Immature natural killer cell (primary cell): ENCODE measurements at places on chromosomes 16 and 17. TPM values are rescaled to one million over a fixed set of nuclear protein-coding genes. Genes with fewer than 3 reads are reported as not detected.
A peak's percentile ranks its signal among the peaks of the same experiment; 100 is the strongest.

DNA sequence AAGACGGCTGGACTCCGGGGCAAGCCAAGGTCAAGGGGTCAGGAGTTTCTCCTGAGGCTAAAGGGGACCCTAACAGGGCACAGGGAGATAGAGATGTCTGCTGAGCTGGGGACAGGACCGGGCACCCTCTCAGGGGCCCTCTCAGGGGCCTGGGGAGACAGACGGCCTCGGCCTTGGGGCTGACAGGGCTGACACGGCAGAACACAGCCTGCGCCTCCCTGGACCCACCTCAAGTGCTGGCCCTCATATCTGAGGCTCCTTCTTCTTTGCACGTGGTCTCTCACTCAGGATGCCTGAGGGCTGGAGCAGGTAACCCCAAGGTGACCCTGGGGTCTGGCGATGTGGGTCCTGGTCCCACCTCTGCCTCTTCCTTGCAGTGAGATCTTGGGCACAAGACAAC, 186.9 kb upstream of the TNRC6C start:
- no peak for DNase-seq

- DNase-seq = no peak
Observed at GRCh38 chr16:31074814-31075183, 577 bp downstream of the ZNF646 start.

The KCNH6 gene
- not detected for polyA plus RNA-seq

The CHRNE gene
- 2.7 TPM for polyA plus RNA-seq

- no peak for DNase-seq
Observed at GRCh38 chr16:14539156-14539555, 90.9 kb downstream of the PARN start.

The MYO15A gene
- not detected for polyA plus RNA-seq

The TRIM72 gene
- polyA plus RNA-seq = not detected

The CDR2 gene
- polyA plus RNA-seq = 11.3 TPM

DNA sequence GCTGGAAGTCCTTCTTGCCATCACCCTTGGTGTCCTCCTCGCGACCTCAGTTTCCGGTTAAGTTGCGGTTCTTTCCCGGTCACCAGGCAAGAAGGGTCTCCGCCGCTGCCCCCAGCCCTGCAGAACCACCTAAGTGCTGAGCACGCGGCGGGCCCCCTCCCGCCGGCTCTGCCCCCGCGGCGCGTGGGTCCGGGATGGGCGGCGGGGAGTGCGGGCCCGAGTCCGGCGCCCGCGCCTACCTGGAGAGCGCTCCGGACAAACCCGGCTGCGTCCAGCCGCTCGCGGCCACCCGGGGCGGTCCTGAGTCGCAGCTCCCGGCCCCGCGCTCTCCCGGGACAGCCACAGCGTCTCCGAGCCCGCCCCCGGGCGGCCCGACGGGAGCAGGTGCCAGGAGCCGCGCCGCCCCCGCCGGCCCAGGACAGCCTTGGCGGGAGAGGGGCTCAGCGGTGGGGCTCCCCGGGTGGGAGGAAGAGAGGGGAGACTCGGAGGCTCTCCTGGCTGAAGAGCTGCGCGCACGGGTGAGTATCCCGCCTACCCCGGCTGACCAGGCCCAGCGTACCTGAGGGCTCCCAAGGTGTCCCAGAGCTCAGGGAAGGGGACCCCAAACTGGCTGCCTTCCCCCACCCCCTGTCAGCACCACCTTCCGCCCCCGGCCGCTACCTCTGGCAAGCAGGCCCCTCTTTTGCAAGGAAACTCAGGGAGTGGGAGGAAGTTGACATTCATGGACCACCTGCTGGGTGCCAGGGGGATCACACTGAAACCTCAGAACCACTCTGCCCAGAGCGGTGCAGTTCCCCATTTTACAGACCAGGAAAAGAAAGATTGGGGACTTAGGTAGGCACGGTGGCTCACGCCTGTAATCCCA, 22.2 kb upstream of the C17orf113 start:
- no peak for DNase-seq

DNA sequence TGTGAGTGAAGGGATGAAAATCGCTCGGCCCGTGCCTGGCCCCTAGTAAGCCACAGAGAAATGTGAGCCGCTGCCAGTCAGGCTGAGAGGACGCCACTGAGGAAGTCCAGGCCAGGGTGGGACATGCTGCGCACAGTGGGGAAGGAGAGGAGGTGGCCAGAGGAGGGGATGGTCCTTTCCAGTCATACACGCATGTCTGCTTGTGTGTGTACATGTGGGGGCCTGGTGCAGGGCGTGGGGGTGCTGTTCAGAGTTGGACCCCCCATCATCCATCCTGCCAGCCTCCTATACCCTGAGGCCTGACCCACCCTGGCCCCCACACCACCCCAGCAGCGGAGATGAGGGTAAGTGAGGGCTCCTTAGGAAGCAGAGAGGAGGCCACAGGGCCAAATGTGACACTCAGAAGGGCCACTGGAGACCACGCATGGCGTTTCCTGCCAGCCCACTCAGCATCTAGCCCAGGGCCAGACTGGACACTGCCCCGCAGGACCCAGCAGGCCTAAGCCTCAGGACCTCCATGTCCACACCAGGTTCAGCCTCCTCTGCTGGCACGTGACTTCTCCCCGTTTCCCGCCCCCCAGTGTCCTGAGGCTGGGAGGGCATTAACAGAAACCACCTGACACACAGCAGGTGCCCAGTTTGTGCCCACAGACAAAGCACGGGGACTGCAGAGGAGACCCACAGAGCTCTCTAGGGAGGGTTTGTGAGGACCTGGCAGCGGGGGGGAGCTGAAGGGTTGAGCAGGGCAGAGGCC, 7.0 kb downstream of the DOC2A start:
- DNase-seq = no peak

The ACOX1 gene
- polyA plus RNA-seq = 19.1 TPM

DNA sequence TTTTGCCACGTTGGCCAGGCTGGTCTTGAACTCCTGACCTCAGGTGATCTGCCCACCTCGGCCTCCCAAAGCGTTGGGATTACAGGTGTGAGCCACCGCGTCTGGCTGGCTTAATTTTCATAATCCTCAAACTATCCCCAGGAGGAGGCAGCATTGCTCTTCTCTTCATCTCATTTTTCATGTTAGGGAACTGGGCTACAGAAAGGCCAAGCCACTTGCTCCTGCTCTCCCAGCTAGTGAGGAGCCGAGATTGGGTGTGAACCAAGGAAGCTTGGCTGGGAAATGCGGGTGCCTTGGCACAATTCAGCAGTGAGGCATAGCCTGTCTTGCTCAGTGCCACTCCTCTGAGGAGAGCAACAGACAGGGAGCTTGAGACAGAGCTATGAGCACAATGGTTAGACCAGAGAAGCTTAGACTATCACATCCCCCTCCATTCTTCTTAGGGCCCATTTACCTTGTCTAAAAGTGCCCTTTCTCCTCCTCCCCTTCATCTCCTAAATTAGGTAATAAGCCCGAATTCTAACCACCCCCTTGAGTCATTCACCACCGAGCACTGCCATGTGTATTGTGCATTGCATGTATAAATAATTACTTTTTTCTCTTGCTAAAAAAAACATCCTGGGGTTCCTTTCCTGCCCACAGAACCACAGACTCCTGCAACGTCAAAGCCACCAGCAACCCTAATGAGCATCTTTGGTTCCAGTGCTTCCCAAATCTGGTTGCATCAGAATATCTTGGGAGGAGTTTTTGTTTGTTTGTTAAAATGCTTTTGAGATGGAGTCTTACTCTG, 20.0 kb upstream of the KIF19 start:
- DNase-seq = no peak

The C17orf113 gene
- polyA plus RNA-seq = 0.19 TPM

GRCh38 chr16:15427648-15428239, 6.6 kb upstream of the BMERB1 start:
- DNase-seq = peak; percentile 38

GRCh38 chr16:54422159-54422558, 135.6 kb upstream of the IRX3 start:
- DNase-seq = no peak

The MMP2 gene
- polyA plus RNA-seq = not detected

The AGRP gene
- polyA plus RNA-seq = not detected

- no peak for DNase-seq
Observed at GRCh38 chr16:86994651-86995171, 322.5 kb downstream of the C16orf95 start.

- DNase-seq = no peak
Observed at GRCh38 chr17:4553669-4554068, 1.5 kb downstream of the MYBBP1A start.

DNA sequence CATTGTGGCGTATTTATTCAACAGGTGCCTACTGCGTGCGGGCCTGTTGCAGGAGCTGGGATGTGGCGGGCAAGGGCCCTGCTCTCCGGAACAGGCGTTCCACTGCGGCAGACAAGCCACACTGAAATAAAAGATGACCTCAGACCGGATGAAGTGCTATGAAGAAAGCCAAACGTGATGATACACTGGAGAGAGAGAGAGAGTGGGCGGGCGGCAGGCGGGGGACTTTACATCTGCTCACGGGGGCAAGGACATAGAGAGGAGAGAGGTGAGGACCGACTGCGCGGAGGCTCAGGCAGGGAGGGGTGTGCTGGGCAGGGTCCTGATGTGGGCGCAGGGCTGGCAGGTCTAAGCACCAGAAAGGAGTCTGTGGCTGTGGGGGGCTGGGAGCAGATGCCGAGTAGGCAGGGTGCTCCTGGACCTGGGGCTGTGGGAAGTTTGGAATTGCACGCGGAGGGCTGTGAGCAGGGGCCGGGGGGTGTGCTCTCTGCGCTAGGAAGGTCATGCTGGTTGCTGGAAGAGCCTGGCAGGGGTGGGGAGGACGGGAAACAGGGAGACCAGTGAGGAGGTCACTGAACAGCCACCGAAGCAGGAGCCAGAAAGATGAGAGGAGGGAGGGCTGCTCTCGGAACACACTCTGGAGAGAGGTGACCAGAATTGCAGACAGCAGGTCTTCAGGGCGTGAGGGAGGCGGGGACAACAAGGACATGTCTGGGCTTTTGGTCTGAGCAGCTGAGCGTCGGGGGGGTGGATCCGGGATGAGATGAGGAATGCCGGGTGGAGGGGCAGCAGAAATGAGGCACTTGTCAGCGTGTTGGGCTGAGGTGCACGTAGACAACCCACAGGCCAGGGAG, 9.9 kb downstream of the MXRA7 start:
- DNase-seq = no peak

- no peak for DNase-seq
Observed at GRCh38 chr16:81657781-81658180, 121.3 kb upstream of the PLCG2 start.

The ACAP1 gene
- polyA plus RNA-seq = 214 TPM

DNA sequence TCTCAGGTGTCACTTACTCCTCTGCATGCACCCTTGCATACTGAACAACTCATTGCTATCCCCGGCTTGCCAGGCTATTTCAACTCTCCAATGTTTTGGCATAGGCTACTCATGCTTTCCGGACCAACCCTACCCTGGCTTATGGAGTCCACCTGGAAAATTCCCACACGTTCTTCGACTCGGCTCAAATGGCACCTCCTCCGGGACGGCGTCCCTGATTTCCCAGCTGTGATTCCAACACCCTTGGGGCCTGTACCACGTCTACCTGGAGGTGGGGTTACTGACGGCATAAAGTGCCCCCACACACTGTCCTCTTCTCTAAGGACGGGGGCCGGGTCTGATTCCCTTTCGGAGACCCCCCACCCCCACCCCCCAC, 498 bp downstream of the SMYD4 start:
- DNase-seq = no peak

The SPNS3 gene
- polyA plus RNA-seq = 7.3 TPM

DNA sequence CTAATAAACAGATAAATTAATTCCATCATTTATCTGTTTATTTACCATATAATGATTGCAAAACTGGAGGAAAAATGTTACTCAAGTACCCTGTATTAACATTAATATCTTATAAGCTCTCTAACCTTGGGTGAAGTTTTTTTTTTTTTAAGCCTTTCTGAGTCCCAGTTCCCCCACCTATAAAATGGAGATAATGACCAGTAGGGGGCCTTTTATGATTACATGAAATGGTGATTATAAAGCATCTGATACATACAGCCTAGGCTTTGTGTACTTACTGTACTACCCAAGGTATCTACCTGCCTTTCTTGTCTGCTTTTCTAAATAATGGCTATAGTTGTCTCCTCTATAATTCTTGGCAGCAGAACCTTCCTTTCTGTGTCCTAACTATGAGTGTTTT, 22.6 kb downstream of the LRRC36 start:
- peak; percentile 7 for DNase-seq

The TMIGD1 gene
- polyA plus RNA-seq = not detected

GRCh38 chr16:46688101-46688653, 801 bp downstream of the VPS35 start:
- no peak for DNase-seq

The CXCL16 gene
- polyA plus RNA-seq = 1.1 TPM

The KRT33A gene
- polyA plus RNA-seq = not detected

- DNase-seq = no peak
Observed at GRCh38 chr16:60271025-60271771, 1537.1 kb upstream of the GOT2 start.

The SLC16A11 gene
- 1.2 TPM for polyA plus RNA-seq

The MAF gene
- 0.96 TPM for polyA plus RNA-seq

The HOXB8 gene
- not detected for polyA plus RNA-seq
